ENCODE measurements at places on chromosomes 2 and 18.

GRCh38 chr2:62186156-62186905 lies 9.6 kb upstream of the B3GNT2 start:
- no peak for DNase-seq

- DNase-seq, result no peak
Observed at GRCh38 chr2:240624011-240624949, 1.0 kb upstream of the GPR35 start.

- DNase-seq, result no peak
Observed at GRCh38 chr2:239940861-239941570, 84.1 kb downstream of the NDUFA10 start.

GRCh38 chr18:23732439-23732838 lies 43.2 kb downstream of the LAMA3 start:
- DNase-seq, result no peak

DNA sequence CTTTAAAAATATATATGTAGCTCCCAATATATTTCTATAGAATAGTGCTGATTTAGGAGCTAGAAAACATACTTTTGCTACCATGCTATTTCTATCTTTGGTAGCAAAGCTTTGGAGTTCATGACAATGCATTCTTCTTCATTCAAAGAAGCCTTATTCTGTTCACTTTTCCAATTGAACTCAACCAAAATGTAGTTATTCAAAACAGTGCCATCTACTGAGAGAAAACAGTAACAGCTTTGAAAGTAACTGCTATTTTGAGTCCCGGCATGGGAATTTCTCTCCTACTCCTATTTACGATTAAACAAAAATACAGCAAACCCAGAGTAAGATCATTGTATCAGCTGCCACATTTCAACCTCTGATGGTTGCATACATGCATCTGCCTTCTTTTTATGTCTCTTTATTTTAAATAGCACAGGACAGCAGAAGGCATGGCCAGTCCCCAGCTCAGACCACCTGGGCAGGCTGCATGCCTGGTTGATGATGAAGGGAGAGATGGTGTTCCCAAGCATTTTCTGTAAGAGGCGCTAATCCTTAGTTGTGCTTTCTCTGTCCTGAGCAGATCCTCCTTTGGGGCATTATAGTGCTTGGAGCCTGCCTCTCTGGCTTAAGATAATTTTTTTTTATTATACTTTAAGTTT lies 69.7 kb upstream of the SULT1C3 start:
- DNase-seq, result no peak

DNA sequence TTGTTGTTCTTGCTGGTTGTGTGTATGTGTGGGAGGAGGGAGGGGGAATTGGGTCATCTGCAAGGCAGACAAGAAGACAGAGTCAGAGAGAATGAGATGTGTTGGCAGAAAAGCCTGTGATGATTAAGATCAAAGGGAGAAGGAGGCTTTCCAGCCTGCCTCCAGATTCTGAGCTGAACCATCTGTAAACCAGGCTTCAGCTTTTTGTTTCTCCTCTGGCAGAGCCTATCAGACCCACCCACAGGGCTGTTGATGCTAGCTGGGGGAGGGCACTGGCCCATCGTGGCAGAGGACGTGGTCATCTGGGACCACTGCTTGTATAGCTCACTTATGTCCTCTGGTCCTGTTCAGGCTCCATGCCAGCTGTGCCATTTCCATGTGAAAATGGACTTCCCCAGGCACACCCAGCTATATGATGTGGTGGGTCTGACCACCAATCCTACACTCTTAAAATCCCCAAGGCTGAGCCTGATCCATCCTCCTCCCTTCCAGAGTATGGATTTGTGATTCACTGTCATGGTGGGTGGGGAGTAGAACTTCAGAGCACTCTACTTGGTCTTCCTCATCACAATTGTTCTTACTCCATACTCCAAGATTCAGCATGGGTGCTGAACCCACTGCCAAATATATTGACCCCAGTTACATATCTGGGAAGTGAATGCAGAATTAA lies 27.8 kb upstream of the COL6A3 start:
- no peak for DNase-seq

GRCh38 chr2:43224571-43225092 lies 1.8 kb downstream of the ZFP36L2 start:
- DNase-seq, result no peak

DNA sequence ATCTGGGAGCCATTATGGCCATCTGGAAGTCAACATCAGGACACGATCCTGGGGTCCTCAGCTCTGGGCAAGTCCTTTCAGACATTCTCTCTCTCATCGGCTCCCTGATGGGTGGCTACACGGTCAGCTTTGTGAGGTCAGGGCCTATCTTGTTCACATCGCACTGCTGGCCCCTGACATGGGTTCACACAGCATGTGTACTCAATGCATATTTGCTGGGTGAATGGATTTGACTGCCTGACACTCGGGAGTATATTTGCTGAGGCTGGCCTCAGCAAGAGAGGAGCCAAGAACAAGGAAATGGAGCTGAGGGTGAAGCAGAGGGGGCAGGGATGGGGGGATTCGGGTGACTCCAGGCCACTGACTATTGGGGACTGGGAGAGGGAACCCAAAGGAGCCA lies 50.5 kb downstream of the SLC4A5 start:
- DNase-seq, result no peak

GRCh38 chr2:193409951-193410350 lies 1215.2 kb upstream of the TMEFF2 start:
- DNase-seq, result no peak

DNA sequence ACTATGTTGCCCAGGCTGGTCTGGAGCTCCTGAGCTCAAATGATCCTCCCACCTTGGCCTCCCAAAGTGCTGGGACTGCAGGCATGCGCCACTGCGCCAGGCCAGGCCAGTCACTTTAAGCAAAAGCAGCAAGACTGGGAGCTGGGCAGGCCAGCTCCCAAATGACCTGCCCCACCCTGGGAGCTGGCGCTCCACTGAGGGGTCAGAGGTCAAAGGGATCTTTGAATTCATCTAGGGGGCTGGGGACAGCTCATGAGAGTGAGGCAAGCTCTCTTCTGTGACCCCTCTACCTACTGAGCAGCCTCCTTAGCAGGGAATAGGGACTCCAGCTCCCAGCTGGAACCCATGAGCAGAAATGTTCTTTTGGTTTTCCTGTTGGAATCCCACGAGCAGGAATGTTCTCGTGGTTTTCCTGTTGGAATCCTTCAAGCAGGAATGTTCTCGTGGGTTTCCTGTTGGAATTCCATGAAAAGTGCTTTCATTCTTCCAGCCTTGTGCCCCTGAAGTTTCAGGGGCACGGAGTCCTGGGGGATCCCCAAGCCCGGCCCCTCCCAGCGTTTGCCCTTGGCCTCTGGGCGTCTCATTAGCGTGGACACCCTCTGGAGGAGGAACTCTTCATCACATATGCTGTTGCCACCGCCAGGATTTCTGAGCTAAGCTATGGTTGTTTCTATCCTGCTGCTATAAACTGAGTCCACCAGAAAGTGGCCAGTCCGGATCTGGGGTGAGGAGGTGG lies 162.0 kb upstream of the HAAO start:
- no peak for DNase-seq

DNA sequence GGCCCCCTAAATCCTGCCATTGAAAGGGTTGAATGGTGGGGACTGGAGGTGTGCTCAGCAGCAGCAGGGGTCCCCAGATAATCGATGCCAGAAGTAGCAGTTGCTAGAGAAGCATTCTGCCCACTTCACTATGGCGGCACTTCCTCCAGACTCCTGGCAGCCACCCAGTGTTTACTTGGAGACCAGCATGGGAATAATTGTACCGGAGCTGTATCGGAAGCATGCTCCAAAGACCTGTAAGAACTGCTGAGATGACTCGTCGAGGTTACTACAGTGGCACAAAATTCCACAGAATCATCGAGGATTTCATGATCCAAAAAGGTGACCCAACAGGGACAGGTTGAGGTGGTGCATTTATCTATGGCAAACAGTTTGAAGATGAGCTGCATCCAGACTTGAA lies 11.0 kb upstream of the GAREM2 start:
- no peak for DNase-seq

DNA sequence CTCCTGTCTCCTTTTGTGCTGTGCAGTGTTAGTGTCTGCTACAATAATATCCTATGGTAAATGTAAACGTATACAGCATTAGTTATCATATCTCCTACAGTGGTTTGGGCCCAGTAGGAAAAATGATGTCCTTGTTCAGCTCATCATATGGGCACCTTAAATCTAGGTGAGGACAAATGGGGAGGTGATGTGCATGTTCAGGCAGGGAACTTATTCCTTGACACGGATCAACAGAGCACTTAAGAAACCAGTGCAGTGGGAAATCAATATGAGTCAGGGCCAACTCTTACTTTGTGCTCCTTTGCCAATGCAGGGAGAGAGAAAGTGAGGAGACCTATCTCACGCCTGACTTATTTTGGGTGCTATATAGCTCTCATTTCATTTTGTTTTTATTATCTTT lies 76.4 kb downstream of the KLHL14 start:
- DNase-seq, result no peak

DNA sequence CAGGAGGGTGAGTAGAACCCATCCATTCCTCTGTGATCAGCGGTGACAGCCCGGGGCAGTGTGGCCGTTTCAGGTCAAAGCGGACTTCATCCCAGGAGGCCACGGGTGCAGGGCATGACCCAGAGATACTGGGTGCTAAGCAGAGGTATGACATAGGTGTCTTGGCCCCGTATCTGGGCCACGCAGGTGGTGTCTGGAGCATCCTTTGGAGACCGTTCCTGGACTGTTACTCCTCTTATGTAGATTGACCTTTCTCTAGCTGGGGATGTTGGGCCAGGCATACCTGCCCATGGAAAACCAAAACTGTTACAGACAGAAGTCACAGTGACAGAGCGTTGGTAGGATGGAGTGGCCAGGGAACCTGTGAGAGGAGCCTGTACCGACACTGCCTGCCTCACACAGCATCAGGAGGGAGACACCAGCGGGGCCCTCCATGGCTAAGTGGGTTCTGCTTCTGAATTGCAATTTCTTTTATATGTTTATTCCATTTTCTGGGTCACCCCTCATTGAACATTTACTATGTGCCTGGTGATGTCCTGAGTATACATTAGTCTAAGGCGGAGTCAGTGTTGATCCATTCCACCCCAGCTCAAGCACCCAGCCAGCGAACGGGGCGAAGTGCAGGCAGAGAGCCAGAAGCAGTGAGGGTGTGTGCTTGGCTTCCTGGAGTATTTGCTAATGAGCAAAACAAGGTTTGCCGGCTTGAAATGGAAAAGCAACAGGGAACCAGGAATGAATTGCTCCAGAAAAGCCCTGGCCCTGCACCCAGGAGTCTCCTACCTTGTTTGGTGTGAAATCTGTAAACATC lies 141.7 kb downstream of the SH3RF3 start:
- DNase-seq, result no peak

DNA sequence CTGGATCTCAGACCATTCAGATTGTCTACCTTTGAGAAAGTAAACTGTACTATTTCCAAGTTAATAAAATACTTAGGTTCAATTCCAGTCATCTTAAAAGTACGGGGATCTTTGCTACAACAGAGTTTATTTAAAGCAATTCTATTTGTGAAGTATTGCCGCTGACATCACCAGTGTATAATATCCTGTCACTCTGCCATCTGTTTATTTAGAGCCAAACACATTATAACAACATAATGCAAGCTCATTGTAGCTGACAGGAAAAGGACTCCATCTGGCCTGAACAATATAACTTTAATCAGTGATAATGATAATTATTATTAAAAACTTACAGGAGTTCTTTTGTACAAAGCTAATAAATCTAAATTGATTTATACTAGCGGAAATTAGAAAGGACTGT lies 786.8 kb downstream of the ERBB4 start:
- DNase-seq, result no peak

DNA sequence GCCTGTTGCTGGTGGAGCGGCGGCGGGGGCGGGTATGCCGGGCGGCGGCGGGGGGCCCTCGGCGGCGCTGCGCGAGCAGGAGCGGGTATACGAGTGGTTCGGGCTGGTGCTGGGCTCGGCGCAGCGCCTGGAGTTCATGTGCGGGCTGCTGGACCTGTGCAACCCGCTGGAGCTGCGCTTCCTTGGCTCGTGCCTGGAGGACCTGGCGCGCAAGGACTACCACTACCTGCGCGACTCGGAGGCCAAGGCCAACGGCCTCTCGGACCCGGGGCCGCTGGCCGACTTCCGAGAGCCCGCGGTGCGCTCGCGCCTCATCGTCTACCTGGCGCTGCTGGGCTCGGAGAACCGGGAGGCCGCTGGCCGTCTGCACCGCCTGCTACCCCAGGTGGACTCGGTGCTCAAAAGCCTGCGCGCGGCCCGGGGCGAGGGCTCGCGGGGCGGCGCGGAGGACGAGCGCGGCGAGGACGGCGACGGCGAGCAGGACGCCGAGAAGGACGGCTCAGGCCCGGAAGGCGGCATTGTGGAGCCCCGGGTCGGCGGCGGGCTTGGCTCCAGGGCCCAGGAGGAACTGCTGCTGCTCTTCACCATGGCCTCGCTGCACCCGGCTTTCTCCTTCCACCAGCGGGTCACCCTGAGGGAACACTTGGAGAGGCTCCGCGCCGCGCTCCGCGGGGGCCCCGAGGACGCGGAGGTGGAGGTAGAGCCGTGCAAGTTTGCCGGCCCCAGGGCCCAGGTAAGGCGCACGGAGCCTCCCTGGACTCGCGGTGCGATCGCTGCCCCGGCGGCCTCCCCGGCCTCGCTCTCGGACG lies 1.0 kb downstream of the ZCCHC2 start:
- DNase-seq, result peak; percentile 15

DNA sequence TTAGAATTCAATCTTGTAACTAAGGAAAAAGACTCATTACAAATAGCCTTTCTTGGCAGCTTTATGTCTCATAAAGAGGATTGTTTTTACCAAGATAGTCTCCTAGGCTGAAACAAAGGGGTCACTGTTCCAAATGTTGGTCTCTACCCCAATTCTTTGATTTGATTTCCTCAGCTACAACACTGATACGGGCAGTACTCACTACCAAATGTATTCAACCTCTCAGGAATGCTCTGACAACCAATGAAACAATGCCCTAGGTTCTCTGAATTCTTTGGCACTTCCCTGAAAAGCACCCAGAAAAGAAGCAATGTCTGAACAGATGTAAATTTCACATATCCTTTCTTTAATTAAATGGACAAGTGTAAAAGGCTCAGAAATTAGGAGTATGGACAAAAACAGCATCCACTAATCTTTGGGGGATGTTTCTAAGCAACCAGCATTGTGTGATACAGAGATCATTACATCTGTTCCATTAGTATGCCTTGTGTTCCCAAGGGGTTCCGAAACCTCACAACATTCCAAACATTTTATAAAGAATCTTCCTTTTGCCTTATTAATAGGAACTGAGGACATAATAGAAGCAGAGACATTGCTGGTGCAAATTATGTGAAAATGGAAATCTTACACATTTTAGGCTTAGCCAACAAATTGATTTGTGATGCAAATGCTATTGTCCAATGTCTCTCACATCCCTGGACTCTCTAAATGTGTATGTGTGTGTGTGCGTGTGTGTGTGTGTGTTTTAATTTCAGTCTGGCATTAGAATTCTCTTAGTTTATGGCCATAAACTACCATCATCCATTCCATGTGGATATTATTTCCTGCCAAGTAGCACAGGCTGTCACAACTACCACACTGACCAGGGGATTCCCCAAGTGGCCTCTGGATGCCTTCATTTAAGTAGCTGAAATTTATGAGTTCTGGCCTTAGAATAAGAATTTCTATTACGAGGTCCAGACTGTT lies 276.0 kb downstream of the MTX2 start:
- DNase-seq, result no peak

- DNase-seq, result no peak
Observed at GRCh38 chr2:129883121-129883520, 96.3 kb upstream of the RAB6C start.

Measured in stimulated activated CD8-positive, alpha-beta memory T cell treated with anti-CD3 and anti-CD28 coated beads, Interleukin-7, amount 100 ng/mL, for 48 hours (primary cell).